ENCODE measurements at places on chromosomes 1 and 21. TPM values are rescaled to one million over a fixed set of nuclear protein-coding genes. Genes with fewer than 3 reads are reported as not detected.

TPTE gene
- polyA plus RNA-seq, result 0.06 TPM

- no peak for DNase-seq
Measured at GRCh38 chr1:108961198-108961597, 2.1 kb downstream of the CLCC1 start.

KLHDC8A gene
- polyA plus RNA-seq, result 2.1 TPM

GRCh38 chr1:39575191-39576015, 1.2 kb downstream of the PABPC4 start:
- DNase-seq, result peak; percentile 27

RGS18 gene
- 1.9 TPM for polyA plus RNA-seq

DNA sequence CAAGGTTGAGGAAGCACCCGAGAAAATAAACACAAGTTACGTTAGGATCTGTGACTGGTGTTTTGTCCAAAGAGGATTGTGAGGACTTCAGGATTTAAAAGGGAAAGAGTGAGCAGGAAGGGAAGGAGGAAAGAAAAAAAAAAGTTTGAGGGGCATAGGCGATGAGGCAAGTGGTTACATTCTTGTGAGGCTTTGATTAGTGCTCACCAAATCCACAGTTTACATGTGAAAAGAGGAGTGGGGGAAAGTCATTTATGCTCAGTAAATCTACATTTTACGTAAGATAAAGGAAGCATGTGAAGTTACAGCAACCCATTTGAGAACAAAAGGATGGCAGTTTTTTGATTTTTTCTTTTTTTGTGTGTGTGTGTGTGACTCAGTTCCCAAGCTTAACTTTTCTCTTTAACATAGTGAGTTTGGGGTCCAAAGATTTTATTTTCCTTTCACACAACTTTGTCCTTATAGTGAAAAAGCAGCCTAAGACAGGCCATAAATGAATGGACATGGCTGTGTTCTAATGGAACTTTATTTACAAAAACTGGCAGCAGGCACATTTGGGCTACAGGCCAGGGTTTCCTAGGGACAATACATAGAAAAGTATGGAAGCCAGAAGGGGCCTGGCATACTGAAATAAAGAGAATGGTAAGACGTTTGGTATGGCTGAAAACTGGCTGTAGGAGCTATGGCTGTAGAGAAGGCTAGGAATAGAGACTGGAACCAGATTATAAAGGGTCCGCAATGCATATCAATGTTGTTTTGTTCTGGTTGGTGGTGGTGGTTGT, 121.7 kb downstream of the FGGY start:
- no peak for DNase-seq

Measured in renal pelvis (tissue), 12 donors.